ENCODE measurements at places on chromosomes 6 and 20.

- no peak for DNase-seq
Measured at GRCh38 chr6:141437011-141437410, 695.7 kb upstream of the GJE1 start.

DNA sequence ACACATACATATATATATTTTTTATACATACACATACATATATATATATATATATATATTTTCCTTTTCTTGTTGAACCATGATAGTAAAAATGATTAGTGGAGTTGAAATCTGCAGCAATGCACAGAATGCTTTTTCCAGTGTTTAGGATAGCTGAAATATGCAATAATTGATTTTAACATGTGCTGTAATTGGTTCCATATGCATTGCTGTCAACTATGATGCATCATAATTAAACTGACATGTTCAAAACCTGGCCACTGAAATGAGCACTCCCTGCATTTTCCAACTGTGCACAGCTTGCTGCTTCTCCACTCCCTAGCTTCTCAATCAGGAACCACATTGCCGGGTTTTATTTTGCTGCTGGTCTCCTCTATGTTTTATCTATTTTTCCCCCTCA lies 358.3 kb downstream of the PAX1 start:
- DNase-seq, result no peak

- DNase-seq, result no peak
Measured at GRCh38 chr6:149127212-149127611, 190.3 kb upstream of the TAB2 start.

DNA sequence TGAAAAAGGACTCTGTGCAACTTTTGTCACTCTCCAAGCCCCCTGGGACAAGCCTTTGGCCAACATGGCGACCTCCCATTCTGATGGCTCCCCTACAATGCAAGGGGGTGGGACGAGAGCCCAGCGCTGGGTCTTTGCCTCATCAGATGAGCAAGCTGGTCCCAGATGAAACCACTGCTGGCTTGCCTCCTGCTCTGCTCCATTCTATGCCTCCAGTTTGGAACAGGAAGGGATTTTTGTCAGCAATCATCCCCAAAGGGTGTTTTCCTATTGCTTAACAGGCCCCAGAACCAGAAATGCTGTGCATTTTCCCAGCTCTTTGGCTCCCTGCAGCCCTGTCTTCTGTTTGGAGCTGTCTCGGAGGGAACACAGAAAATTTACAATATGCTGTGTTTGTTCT lies 412.7 kb downstream of the MAFB start:
- peak; percentile 85 for DNase-seq

- DNase-seq, result no peak
Measured at GRCh38 chr20:49508435-49509199, 26.1 kb upstream of the KCNB1 start.

DNA sequence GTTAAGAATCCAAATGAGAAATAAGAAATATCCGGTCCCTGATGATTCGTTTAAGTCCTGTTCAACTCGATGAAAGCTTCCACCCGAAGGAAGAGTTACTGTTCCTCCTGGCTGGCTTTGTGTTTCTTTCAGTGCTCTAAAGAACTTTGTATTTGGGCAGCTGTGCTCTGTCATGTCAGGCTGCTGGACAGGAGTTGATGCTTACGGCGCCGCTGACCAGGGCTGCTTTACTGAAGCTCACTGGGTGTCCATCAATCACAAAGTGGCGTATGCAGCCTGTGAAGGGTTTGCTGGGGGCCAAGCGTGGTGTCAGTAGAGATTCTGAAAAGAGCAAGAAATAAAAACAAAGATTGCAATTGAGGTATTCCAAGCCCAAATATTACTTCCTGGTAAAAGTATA lies 21.9 kb downstream of the FAM229B start:
- no peak for DNase-seq

Data from Right ventricle myocardium inferior (tissue), 1 donor.